ENCODE measurements at places on chromosomes 13 and 19.
A peak's percentile ranks its signal among the peaks of the same experiment; 100 is the strongest.

DNA sequence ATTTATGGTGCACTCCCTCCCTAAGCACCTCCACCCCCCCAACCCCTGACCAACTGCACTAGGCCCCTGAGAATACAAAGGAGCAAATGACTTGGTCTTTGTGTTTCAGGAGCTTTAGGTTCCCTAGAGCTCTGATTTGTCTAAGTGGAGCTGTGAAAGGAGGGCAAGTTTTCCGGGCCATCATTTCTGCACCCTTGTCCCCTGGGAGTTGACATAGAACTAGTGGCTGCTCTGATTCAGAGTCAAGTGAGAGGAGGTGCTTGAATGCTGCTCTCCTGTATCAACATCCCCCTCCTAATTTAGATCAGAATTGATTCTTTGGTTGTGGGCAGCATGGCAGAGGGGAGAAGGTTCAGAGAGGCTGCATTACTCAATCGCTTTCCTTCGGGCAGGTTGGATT is 391.6 kb downstream of the KCNRG start:
- DNase-seq, result no peak

DNA sequence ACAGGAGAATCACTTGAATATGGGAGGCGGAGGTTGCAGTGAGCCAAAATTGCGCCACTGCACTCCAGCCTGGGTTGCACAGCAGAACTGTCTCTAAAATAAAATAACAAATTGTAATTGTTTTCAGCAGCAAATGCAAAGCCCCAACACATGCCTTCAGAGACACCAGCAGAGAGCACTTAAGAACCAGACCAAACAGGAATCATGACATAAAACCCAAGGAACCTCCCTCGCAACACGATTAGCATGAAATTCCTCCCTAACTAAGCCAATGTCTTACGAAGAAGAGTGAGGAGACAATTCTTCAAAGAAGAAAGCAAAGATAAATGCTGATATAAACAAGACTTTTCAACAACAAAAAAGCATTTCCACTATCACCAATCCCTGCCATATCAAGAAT is 40.1 kb downstream of the PSPC1 start:
- DNase-seq, result no peak

- peak; percentile 85 for DNase-seq
Observed at GRCh38 chr19:42244347-42245220, 2.2 kb upstream of the GSK3A start.

DNA sequence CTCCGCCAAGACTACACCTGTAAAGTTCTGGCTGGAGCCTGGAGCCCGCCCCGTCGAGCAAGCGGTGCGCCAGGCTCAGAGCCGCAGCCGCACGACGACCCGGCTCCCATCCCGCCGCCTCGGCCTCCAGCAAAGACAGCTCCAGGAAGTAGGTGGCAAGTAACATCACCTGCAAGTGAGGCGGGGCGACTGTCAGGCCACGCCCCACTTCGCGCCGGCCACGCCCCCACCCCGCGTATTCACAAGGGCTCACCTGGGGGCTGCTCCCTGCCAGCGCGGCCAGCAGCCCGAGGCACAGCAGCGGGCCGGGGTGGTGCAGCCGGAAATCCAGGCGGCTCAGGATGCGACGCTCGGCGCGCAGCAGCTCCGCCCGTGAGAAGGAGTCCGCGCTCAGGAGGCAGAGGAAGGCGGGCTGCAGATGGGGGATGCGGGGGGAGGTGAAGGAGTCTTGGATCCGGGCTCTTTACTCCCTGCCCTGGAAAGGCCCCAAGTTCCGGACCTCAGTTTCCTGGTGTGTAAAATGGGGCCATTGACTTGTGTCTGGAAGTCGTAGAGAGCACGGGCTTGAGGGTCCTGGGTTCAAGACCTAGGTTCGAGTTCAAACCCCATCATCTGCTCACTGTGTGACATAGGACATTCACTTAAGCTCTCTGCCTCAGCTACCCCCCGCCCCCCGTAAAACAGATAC is 3.2 kb downstream of the CCNP start:
- DNase-seq, result no peak

GRCh38 chr13:99426426-99426825 is 74.8 kb upstream of the TM9SF2 start:
- no peak for DNase-seq

DNA sequence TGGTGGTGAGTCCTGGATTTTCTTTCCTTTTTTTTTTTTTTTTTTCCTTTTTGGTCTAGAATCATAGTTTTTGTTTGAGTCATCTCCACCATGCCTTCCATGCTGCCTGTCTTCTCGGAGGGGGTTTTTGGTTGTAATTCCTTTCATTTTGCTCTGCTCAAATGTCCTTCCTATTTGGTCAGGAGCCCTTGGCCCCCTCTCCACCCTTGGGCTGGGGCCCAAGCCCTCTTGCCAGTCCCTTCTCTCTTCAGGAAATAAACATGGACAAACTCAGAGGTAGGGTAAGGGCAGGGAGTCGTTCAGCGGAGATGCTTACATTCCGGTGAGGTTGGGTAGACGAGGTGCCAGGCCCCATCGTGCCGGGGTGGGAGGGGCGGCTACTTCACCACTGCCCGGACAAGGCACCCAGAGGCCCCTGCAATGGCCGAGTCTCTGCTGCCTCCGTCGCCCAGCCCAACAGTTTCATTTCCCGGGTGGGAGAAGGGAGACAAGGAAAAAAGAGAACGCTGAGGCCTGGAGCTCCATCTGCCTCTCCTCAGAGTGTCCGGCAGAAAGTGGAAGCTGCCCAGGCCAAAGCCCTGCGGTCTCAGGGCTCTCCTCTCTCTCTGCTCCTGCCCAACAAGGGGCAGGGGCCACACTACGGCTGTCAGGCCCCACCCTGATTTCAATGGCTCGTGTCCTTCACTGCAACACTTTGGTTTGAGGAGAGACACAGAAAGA is 12.7 kb downstream of the ZNF574 start:
- DNase-seq, result no peak

GRCh38 chr13:42656161-42656560 is 82.2 kb downstream of the TNFSF11 start:
- DNase-seq, result no peak

DNA sequence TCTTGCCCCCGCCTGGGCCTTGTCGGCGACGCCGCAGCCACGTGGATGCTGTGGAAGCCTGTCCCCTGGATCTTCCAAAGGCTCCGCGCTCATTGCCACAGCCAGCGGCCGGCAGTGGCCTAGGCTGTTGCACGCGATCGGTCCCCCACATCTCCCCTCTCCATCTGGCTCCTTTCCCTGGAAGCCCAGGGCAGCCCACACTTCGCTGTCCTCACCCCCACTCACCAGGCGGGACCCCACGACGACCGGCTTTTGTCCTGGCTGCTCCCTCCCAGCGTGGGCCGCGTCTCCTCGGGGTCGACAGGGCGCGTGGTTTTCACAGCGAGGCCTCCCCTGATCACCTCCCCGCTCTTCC is 605 bp upstream of the TEX30 start:
- DNase-seq, result no peak

DNA sequence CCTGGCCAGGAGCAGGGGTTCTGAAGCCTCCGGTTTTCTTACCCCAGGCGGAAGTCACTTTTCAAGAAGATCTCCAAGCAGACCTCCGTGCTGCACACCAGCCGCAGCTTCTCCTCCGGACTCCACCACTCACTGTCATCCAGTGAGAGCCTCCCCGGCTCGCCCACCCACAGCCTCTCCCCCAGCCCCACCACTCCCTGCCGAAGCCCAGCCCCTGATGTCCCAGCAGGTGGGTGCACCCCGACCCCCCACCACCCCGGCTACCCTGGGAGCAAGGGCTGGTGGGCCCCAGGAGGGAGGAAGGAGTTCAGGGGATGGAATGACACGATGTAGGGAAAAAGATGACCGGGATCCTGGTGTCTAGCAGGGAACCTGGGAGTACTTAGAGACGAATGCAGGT is 5.6 kb upstream of the PIK3R2 start:
- no peak for DNase-seq

DNA sequence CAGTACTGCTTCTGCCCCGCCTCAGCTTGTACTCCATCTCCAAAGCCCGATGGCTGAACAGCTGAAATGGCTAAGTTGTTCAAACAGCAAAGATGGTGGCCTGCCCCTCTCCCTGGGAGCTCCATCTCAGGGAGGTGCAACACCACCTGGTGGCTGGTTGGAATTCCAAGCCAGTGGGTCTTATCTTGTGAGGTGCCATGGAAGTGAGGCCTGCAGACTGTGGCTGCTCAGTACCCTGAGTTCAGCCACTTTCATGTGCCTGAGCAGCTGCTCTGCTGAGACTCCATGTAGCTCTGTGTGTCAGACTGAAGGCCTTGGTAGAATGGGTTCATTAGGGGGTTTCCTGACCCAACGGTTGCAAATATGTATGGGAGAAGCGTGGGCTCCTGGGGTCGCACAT is 67.3 kb upstream of the SPRY2 start:
- DNase-seq, result no peak

DNA sequence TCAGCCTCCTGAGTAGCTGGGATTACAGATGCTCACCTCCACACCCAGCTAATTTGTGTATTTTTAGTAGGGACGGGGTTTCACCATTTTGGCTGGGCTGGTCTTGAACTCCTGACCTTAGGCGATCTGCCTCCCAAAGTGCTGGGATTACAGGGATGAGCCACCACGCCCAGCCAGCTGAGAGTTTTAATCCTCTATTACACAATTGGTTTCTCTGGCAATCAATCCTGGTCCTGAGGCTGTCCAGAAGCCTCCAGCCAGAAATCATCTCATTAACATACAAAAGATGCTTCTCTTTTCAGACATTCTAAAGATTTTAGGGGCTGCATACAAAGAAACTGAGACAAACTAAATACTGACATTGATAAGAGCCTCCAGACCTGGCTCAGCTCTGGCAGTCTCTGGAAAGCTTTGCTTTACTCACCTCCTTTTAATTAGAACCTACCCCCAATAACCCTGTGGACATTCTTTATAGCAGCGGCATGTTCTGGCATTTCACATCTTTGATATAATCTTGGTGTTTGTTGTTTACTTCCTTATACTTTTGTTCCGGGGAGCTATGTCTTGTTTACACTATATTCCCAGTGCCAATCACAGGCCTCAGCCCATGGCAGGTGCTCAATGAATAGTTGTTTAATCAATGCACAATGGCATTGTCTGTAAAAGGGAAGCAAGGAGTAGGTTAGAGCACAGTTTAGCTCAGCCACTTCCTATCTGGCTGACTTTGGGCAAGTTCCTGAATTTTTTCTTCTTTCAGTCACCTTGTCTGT is 4.1 kb upstream of the ZNF724 start:
- no peak for DNase-seq

DNA sequence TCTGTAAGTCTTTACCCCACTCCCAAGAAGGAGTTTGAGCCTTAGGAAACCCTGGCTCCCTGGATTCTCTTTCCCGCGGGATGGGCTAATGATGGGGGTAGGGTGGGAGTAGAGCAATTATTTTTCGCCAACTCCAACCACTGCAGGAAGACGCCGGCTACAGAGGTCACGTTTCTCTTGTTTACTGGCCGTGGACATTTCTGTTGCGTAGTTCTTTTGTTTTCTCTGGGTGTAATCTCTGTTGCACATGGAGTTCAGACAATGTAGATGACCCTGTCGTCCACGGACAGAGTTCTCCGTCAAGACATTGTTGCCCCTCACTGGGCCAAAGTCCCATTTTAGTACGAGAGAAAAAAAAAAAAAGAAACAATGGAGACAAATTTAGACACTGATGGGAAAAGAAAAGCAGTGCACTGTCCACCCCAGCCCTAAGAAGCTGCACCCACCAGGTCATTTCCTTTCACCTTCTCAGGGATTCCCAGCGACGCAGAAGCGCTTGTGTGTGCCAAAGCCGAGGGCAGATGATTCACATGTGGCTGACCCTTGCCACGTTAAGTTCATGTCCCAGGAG is 133.9 kb upstream of the ARGLU1 start:
- DNase-seq, result no peak

- no peak for DNase-seq
Observed at GRCh38 chr19:10552510-10553053, 8.9 kb downstream of the ATG4D start.

- DNase-seq, result no peak
Observed at GRCh38 chr13:108322206-108322824, 52.8 kb downstream of the TNFSF13B start.

DNA sequence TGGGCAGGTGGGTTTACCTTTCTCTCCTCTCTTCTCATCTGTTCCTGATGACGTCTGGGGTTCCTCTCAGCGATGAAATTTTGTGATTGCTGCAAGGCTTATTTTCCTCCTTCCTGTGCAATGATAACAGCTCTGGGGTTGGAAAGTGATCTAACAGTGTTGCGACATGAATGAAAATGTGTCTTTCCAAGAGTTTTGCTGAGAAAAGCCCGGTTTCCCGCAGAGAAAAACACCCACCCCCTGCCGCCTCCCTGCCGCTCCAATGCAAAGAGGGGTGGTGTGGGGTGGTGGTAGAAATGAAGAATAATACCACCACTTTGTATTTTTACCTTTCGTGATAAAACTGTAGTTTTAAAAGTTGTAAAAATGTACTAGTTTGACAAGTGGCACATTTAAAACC is 232.0 kb downstream of the OLFM4 start:
- no peak for DNase-seq

- no peak for DNase-seq
Observed at GRCh38 chr13:73055813-73056564, 2.8 kb upstream of the KLF5 start.

DNA sequence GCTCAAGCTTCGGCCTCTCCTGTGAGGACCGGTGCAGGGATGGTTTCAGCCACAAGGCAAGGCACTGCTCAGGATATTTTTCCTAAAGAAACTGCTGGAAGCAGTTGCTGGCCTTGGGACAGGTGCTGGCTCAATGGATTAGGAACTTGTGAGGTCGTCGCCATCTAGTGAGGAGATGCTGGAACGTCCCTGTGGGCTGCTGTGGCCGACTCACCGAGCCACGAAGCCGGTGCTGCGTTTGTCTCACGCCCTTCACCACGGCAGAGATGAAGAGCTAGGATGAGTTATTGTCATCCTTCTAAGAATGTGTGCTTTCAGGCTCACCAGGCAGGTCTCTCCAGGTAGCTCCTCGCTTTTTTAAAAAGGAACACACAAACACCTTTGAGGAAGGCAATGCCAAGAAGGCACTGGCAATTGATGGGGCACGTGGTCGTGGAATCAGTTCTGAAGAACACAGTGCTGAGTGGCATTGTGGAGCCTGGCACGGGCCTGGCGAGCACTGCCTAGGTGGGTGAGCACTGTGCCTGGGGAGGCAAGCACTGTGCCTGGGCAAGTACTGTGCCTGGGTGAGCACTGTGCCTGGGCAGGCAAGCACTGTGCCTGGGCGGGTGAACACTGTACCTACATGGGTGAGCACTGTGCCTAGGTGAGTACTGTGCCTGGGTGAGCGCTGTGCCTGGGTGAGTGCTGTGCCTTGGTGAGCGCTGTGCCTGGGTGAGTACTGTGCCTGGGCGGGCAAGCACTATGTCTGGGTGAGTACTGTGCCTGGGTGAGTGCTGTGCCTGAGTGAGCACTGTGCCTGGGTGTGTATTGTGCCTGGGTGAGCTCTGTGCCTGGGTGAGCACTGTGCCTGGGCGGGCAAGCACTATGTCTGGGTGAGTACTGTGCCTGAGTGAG is 140.4 kb downstream of the TEX29 start:
- DNase-seq, result no peak

- DNase-seq, result no peak
Observed at GRCh38 chr13:44768239-44768638, 192.1 kb upstream of the TSC22D1 start.

DNA sequence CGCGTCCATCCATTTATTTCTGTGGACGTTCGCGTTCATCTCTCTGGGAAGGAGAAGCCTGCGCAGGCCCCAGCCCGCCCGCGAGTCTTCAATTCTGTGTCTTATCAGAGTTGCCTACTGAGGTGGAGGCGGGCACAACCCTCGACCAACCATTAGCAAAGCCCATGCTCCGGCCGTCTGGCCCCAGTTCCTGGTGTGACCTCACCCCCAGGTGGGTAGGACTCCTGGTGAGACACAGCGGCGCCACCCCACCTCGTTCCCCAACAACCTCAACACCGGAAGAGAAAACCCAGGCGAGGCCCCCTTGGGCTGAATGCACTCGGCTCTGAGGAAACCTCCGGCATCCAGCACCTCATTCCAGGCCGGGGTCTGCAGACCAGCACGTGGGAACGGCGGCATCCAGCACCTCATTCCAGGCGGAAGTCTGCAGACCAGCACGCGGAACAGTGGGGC is 14.7 kb downstream of the ZNF787 start:
- no peak for DNase-seq

All from stimulated activated CD8-positive, alpha-beta memory T cell treated with anti-CD3 and anti-CD28 coated beads, Interleukin-4, amount 100 ng/mL, for 4 hours (primary cell).